ENCODE measurements at places on chromosomes 12 and 14. TPM values are rescaled to one million over a fixed set of nuclear protein-coding genes. Genes with fewer than 3 reads are reported as not detected.

DNA sequence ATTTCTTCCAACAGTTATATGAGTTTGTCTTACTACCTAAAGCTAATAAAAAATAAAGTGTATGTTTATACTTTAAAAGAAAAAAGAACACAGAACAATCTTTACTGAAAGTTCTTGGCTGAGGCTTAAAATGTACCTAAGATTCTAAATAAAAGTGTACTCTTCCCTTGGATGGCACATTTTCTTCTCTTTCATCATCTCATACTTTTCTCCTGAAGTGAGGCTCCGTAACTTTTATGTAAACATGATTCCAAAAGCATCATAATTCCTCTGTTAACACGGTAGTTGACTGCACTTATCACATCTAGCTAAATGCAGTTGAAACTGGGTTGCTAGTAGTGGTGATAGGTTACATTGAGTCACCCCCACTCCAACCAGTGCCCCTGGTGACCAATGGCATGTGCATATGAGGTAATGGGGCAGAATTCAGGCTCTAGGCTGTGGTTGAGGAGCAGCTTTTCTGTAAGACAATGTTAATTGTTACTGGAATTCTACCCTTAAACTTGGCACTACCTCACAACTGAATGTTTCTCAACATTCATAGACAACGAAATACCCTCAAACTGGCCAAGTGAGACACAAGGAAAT is 38.4 kb downstream of the WASHC3 start:
- no peak for DNase-seq

GRCh38 chr14:76163668-76164363 is 12.1 kb downstream of the GPATCH2L start:
- DNase-seq, result no peak

DNA sequence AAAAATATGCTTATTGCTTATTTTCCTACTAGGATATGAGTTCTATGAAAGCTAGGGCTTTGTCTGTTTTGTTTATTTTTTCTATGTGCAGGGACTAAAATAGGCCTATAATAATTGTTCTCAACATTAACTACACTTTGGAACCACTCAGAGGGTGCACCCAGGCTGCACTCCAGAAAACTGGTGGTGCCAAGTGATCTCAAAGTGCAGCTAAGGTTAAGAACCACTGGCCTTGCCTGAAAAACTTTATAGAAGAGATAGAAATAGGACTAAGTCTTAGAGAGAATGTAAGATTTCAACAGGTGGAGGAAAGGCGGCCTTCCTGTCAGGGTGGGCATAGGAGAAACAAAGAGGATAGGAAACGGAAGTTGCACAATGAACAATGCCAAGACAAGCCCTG is 37.7 kb upstream of the NR1H4 start:
- DNase-seq, result no peak

DNA sequence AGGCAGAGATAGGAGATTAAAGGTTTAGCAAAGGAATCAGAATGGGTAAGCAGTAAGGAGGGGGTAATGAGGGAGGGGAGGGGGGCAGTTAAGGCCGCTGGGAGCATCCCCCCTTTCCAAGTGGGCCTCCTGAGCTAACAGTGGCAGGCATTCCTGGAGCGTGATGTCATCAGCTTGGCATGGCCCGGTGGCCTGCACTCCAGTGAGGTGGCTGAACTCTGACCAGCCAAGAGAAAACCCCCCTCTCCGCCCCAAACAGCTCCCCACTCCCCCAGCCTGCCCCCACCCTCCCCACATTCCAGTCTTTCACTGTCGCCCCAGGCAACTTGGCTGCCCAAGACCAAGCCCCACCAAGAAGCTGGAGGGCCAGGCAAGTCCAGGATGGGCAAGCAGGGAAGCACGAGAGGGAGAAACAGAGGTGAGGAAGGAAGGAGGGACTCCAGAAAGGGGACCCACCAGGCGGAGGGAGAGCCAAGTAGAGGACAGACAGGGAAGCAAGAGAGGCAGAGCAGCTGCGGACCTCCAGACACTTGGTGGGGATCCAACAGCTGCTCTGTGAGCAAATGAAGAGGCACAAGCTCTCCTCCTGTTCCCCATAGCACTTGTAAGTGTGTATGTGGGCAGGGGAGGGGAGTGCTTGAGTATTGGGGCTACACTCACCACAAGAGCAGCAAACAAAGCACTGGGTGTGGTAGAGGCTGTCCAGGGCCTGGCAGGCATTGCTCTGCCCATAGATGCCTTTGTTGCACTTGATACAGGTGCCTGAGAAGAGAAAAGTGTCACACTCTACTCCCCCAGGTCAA is 4.5 kb downstream of the AJUBA start:
- DNase-seq, result peak; percentile 93

- no peak for DNase-seq
Measured at GRCh38 chr12:103327676-103328075, 168.1 kb downstream of the C12orf42 start.

GRCh38 chr14:50830932-50831725 is at the start of gene NIN:
NIN (minus strand) TSS chr14:50831162; CDS start chr14:50822056, 9,106 bp downstream.
- DNase-seq, result peak; percentile 94

The GZMH gene
- polyA plus RNA-seq, result not detected

DNA sequence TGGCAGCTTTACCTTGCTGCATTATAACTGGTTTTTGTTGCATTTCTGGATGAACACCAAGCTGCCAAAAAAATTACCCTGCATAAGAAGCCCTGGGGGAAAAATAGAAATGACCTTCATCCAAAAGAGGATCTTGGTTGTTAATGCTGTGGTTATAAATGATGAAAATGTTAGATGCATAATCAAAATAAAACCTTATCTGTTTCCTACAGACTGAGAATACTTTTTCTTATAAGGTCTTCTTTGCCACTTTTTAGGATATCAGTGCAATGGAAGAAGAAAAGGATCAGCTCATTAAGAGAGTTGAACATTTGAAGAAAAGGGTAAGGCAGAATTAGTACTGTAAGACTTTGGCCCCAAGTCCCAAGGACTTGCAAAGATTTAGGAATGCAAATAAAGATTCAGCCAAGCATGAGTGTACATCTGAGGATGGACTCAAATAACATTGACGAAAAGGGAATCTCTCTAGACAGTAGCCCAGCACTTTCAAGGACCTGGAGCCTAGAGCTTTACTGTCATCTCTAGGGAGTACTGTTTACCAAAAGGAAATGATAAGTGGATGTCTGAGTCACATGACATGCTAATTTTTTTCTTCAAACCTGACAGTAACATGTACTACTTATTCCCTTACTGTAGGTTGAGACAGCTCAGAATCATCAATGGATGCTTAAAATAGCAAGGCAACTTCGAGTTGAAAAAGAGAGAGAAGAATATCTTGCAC is 10.7 kb downstream of the IFT81 start:
- no peak for DNase-seq
